Pancreas (tissue), 10 donors: ENCODE measurements at places on chromosomes 1 and 21. TPM values are rescaled to one million over a fixed set of nuclear protein-coding genes. Genes with fewer than 3 reads are reported as not detected.

- no peaks in the 10 kb centered on the region for H3K27me3 ChIP-seq
- no peak overlapping the region for H3K27ac ChIP-seq
- H3K4me1 ChIP-seq = no peaks in the 10 kb centered on the region
- no peak overlapping the region for H3K4me3 ChIP-seq
- DNase-seq = no peak
Measured at GRCh38 chr1:164578479-164579200, 19.7 kb downstream of the PBX1 start.

OR2L8 gene
- not detected for total RNA-seq

DNAJC28 gene
- 1.6 TPM for total RNA-seq

IPO13 gene
- 15.6 TPM for total RNA-seq

CAMK1G gene
- total RNA-seq = 0.12 TPM

- H3K4me1 ChIP-seq = peaks cover 14% of the 10 kb centered on the region
- no peak overlapping the region for H3K27ac ChIP-seq
- H3K4me3 ChIP-seq = no peak overlapping the region
- no peaks in the 10 kb centered on the region for H3K27me3 ChIP-seq
- no peak for DNase-seq
Measured at GRCh38 chr1:59071876-59072582, 224.9 kb upstream of the FGGY start.

DNA sequence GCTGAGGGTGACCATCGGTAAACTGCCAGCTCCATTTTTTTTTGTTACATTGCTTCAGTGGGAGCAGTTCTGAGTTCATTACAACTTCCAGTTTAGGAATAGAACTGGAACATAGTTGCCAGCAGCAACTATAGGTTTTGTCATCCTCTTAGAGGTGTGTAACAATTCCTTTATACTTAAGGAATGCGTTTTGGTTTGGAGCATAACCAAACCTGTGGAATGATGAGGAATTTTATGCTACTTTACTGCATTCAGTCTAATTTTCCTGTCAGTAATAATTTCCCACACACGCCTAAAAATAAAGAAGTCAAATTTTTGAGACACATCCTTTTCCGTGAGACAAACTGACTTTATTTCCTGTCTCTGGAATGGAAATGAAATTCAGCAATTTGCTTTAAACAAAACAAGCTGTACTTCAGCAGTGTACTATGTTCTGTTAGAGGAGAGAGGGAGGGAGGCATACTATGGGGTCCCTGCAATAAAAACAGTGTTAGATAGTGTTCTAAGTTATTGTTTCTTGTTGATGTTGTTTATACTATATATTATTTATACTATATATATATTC is 4.8 kb upstream of the AMPD1 start:
- no peak overlapping the region for H3K27ac ChIP-seq
- no peaks in the 10 kb centered on the region for H3K36me3 ChIP-seq
- H3K4me1 ChIP-seq = no peaks in the 10 kb centered on the region
- H3K27me3 ChIP-seq = no peaks in the 10 kb centered on the region
- H3K4me3 ChIP-seq = no peak overlapping the region

LCE3D gene
- not detected for total RNA-seq

DNA sequence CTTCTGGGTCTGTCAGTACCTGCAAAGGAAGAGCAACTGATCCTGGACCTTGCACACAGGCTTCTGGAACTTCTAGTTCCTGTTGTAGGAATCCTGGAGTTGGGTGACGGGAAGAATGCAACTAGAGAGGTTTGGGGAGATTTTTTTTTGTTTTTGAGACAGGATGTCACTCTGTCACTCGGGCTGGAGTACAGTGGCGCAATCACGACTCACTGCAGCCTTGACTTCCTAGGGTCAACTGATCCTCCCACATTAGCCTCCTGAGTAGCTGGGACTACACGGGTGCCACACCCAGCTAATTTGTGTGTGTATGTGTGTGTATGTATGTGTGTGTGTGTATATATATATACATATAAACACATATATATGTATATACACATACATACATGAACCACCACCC is 18.8 kb downstream of the ENTREP3 start:
- no peaks in the 10 kb centered on the region for H3K36me3 ChIP-seq
- DNase-seq = no peak
- H3K27me3 ChIP-seq = no peaks in the 10 kb centered on the region
- H3K4me1 ChIP-seq = no peaks in the 10 kb centered on the region
- H3K27ac ChIP-seq = no peak overlapping the region
- H3K4me3 ChIP-seq = no peak overlapping the region
